ENCODE measurements at places on chromosomes 11 and 22.
A peak's percentile ranks its signal among the peaks of the same experiment; 100 is the strongest.

- no peak for DNase-seq
These were observed 227.5 kb upstream of the ZC3H12C start for GRCh38 chr11:109865548-109866186.

- no peak for DNase-seq
These were observed 13.0 kb upstream of the GNAZ start for GRCh38 chr22:23057331-23057730.

- DNase-seq: no peak
These were observed 38.8 kb upstream of the CHRNA10 start for GRCh38 chr11:3709977-3710376.

DNA sequence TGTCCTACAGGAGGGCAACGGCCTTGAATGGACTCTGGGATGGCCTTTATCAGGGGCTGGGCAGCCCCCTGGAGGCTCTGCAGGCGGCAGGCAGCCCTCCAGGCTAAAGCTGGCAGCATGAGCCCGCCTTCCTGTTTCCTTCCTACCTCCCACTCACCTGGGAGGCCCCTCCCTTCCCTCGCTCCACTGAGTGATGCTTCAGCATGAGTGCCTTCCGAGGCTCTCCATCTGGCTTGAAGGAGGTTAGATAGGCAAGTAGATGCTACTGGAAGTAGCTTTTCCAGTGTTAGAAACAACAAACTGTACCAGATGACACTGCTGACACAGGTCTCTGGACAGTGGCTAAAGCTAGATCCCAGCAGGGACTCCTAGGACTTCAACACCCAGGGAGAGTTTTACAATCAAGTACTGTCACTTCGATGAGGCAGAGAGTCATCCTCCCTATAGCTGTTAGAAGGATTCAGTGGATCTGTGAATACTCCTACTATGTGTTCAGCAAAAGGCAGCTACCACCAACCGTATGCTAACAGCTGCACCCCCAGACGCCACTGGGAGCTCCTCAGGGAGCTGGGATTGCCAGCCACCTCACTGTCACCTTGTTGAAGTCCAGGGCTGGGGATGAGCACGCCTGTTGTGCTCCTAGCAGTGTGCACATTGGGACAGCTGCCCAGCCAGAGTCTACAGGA, 4.1 kb upstream of the SLC25A1 start:
- no peak for DNase-seq

GRCh38 chr11:35058669-35059434, 80.1 kb upstream of the CD44 start:
- no peak for DNase-seq

GRCh38 chr11:70810133-70810532, 411.8 kb downstream of the CTTN start:
- DNase-seq: no peak

GRCh38 chr11:6655790-6656583, at the start of gene DCHS1:
Gene DCHS1, minus strand, starts transcription at chr11:6655809. Its CDS starts 14,196 bp downstream, at chr11:6641613.
- no peak for DNase-seq

DNA sequence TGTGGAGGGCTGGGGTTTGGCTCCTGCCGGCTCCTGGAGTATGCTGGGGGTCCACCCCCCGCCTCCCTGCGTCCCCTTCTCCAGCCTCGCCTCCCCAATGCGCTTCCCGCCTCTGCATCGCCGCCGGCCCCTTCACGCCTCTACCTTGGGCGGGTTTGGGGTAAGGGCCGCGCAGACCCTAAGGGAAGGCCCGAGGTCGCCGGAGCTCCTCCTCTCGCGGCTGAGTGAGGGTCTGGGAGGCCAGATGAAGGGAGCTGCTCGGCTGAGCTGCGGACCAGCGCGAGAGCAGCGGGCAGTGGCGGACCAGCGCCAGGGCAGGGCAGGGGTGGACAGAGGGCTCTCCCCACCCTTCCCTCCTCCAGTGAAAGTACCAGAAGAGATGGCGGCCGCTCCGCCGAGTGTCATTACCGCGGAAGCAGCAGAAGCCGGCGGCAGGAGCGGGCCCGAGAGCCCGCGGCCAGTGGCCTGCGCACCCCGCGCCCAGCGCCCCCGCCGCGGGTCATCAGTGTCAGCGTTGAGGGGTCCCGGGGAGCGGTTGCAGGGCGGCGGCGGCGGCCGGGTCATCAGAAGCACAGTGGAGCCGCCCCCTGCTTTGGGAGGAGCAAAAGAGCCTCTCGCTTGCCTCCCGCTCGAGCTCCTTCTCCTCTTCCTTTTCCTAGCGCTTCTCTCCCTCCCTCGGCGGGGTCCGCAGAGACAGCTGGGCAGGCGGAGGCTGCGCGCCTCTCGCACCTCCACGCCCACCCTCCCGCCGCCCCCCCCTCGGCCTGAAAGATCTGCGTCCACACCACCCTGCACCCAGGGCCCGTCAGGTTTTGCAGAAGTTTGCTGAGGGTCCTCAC, 255.6 kb upstream of the CADM1 start:
- DNase-seq: no peak

DNA sequence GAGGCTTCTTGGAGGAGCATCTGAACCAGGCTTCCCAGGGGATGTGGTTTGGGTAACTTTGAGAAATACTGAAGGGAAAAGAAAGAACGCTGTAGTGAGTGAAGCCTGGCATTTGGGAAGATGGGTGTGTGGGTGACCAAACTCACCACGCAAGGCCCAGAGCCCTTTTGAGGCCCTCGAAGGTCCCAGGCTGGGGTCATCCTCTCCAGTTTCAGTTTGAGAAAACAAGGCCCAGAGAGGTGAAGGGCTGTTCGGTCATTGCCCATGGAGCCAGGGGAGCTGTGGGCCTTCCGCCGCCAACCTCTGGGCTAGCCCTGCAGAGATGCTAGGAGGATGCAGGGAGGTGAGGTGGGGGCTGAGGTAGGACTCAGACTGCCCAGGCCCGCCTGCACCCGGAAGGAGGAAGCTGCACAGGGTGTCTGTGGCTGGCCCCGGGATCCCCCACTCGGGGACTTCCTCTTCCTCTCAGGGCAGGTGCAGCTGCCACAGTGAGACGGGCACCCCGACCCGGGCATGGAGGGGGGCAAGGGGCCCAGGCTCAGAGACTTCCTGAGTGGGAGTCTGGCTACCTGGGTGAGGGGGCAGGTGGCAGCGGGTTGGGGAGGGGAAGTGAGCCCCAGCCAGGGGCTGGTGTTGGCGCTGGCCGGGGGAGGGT, at the start of gene CCDC88B:
Gene CCDC88B (plus strand): TSS at position 451 of the 655 bp plus-strand sequence. CDS start 63 bp downstream, at position 514.
- DNase-seq: peak; percentile 82

GRCh38 chr11:47918882-47919495, 61.4 kb upstream of the PTPRJ start:
- no peak for DNase-seq

DNA sequence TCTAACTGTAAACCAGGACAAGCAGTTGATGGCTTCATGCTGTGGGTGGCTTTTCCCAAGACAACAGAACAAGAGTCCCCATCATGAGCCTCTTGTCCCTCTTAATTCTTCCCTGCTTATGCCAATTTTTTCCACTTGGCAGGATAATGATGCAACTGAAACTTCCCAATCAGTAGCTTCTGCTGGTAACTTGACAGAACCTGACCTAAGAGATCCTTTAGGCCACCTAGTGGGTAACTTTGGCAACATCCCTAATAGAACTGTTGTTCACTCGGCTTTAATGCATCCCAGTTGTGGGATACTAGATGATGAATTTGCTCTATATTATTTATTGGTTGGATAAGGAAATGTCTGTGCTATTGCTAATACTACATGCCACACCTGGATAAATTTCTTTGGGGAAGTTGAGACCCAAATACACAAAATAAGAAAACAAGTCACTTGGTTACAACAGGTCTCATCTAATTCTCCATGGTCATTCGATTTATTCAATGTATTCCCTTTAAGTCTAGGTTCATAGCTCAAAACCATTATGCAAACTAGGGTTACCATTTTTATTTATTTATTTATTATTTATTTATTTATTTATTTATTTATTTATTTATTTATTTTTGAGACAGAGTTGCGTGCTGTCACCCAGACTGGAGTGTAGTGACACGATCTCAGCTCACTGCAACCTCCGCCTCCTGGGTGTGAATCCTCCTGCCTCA, 41.4 kb upstream of the NFAM1 start:
- no peak for DNase-seq

GRCh38 chr11:2868506-2869133, 17.0 kb downstream of the CDKN1C start:
- no peak for DNase-seq

- DNase-seq: no peak
These were observed 108.9 kb upstream of the DDI1 start for GRCh38 chr11:103927535-103927934.

DNA sequence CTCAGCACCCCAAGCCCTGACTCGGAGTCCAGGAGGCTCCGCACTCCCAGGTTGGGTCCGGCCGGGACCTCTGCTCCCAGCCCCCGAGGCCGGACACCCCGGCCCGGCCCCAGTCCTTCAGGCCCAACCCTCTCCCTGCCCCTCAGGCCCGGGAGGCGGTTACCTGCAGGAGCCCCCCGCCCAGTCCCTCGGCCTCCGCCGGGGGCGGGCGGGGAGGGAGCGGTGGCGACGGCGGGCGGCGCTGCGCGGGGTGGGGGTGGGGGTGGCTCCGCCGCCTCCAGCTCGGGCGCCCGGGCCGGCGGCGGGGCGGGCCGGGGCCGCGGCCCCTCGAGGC, 310 bp downstream of the TCF20 start:
- no peak for DNase-seq

GRCh38 chr11:127006311-127006710, 5.7 kb upstream of the KIRREL3 start:
- no peak for DNase-seq

DNA sequence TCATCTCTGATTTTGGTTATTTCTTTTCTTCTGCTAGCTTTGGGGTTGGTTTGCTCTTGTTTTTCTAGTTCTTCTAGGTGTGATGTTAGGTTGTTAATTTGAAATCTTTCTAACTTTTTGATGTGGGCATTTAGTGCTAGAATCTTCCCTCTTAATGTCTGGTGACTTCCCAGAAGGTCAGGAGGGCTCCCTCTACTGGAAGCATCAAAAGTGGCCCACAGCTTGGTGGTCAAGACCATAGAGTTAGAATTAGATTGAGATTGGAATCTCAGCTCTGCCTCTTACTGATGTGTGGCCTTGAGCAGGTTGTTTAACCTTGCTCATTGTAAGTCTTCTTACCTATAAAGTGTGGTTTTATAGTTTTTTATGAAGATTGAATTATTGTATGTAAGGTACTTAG, 99.3 kb downstream of the FDX1 start:
- no peak for DNase-seq

DNA sequence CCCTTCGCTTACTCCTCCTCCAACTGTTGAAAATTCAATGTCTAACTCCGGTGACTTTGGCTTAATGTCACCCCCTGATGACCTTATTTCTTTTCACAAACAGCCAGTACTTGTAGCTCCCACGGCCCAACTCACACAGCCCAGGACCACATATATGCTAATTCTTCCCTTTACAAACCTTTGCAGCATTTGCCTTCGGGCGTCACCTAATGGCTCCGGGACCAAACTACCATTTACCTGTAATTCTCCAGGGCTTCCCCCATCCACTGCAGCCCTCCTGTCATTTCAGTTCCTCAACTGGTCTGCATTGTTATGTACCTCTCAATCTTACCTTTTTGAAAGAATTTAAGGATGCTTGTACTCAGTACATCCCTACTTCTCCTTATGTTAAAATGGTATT, 29.8 kb upstream of the OR56B4 start:
- DNase-seq: no peak

GRCh38 chr22:32804531-32805360, 3.2 kb downstream of the TIMP3 start:
- DNase-seq: no peak

DNA sequence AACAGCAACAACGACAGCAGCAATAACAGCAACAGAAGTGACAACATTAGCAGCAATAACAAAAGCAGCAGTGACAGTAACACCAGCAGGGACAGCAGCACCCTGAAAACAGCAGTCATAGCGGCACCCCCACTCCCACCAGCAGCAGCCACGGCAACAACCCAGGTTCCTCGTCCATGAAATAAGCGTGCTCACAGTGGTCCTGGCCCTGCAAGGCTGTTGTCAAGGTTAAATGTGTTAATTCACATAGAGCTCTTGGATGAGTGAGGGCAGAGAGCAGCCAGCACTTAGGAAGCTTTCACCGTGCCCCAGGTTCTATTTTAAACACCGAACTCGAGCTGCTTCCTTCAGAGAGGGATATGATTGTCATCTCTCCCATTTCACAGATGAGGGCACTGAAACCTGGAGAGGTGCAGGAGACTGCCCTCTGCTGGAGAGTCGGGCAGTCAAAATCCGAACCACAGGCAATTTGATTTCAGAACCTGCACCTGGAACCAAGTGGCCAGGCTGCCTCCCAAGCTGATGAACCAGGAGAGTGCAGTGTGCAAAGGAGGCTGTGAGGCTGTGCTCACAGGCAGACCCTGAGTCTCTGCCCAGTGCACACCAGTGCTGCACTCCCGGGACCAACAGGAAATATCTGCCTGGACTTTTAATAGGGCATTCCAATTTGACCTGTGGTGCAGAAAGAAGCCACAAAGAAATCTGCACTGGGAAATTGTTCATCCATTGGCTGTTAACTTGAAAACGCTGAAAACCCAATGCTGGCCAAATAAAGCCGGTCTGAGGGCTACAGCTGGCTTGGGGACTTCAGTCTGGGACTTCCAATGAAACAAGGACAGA, 22.9 kb upstream of the FGF3 start:
- DNase-seq: no peak
